Stimulated activated CD4-positive, alpha-beta T cell treated with anti-CD3 and anti-CD28 coated beads, Interleukin-2, amount 100 ng/mL, for 48 hours (primary cell): ENCODE measurements at places on chromosomes 2 and 18.

DNA sequence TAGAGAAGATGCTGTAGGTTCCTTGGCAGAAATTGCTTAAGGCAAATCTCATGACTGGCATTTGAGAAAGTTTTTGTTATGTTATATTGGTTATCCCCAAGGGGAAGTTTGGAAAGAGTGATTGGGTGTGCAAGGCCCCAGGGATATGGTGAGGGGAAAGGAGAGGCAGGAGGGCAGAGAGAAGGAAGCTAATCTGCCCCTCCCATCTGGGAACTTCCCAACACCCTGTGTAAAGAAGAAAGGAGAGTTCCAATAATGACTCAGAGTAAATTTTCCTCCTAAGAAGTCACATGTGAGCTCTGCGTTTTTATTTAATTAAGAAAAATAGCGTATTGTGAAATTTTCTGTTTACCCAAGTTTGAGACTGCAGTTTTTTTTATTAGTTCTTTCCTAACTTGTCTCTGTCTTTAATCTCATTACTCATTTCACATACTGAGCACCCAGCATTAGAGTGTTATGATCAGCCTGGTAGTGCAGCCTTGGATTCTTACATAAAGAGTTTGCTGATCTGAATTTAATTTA is 3.1 kb upstream of the KYNU start:
- no peak for DNase-seq

- DNase-seq = no peak
Measured at GRCh38 chr18:37529863-37530262, 35.7 kb downstream of the CELF4 start.

DNA sequence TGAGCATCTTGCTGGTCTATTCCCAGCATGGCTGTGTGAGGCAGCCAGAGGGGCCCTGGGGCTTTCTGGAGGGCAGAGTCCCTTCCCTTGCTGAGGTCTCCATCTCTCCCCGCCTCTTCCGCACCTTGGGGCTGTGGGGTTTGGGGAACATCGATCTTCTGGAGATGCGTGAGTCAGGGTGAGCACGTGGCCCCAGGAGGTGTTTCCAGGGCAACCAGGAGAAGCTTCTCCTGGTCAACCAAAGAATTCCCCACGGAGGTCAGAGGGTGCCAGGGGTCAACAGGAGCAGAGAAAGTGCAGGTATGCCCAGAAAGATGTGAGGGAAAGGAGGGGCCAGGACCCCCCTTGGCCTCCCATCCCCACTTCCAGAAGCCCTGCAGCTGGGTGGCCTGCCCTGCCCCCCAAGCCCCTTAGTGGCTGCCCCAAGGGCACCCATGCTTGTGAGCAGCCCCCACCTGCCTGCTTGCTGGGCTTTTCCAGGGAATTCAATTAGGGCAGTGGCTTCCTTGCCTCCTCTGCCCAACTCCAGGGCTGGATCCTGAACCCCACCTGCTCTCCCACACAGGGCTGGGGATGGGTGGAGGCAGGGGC is 2.8 kb upstream of the PROM2 start:
- DNase-seq = no peak

GRCh38 chr2:105775809-105776559 is 31.3 kb downstream of the NCK2 start:
- DNase-seq = no peak

- DNase-seq = no peak
Measured at GRCh38 chr2:202269585-202269984, 4.0 kb downstream of the NOP58 start.

DNA sequence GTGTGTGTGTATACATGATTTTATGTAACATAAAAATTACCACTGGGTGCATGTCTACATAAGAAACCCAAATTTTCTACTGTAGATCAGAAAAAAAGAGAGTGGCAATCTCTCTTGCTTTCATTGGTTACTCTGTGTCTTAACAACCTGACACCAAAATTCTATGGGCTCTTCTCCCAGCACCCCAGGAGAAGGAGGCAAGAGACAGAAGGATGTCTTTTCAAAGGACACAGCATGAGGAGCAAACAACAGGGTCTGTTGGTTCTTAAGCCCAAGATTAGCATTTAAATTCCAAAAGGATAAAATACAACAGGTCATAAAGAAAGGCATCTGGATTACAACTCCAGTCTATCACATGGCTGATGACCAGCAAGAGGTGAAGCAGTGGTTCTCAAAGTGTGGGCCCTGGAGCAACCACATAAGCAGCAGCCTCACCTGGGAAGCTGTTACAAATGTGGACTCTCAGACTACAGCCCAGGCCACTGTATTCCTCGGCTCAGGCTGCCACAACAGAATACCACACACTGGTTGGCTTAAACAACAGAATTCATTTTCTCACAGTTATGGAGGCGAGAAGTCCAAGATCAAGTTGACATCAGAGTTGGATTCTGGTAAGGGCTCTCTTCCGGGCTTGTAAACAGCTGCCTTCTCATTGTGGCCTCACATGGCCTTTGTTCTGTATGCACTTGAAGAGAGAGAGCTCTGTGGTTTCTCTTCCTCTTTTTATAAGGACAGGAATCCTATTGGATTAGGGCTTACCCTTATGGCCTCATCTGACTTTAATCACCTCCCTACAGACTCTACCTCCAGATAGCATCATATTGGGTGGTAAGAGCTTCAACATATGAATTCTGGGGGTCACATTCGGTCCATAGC is 79.8 kb upstream of the RNF152 start:
- DNase-seq = no peak
